Adrenal gland (tissue), 19 donors: ENCODE measurements at places on chromosomes 13 and 19. TPM values are rescaled to one million over a fixed set of nuclear protein-coding genes. Genes with fewer than 3 reads are reported as not detected.
A peak's percentile ranks its signal among the peaks of the same experiment; 100 is the strongest.

CDC42EP5 gene
- total RNA-seq, result 8.0 TPM

GDF15 gene
- 29.2 TPM for total RNA-seq

DNA sequence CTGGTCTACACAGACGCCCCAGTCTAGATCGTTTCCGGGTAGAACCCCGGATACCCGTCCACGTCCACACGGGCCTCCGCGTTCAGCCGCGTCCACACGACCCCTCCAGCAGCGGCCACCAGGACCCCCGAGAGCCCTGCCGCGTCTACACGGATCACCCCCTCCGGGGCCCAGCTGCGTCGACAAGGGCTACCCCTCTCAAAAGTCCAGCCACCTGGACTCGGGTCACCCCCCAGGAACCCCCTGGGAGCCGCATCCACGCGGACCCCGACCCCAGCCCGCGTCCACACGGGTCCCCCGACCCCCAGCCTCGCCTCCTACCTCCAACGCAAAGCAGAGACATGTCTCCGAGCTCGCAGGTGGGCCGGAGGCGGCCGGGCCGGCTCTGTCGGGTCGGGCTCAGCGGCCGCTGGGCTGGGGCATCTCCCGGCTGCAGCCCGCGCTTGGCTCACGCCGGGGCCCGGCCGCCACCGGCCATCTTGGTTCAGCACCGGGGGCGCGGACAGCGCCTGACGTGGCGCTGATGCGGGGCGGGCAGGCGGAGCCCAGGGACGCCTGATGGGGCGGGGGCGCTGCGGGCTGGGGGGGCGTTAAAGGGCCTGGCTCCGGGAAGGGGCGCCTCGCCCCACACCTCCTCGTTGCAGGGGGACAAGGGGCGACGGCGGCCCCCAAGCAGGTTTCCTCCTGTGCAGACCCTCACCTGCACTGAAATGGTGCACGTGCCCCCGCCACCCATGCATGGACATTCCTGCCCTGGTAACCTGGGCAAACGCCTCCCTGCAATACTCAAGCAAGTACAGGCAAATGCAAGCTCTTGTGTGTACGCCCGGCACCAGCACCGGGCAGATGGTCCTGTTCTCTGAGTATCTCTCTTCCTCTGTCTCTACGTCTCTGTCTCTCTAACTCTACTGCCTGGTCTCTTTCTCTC lies at the start of gene UNC13A:
UNC13A (minus strand) TSS at position 498 of the 928 bp plus-strand sequence; CDS start at position 343, 155 bp downstream.
- peaks cover 22% of the 10 kb centered on the region for H3K27me3 ChIP-seq
- peak within 1 kb of the TSS; percentile 30 for H3K4me3 ChIP-seq
- H3K4me1 ChIP-seq, result no peaks in the 10 kb centered on the region
- no peaks in the 10 kb centered on the region for H3K36me3 ChIP-seq

CNN2 gene
- 64.9 TPM for total RNA-seq

FOXO1 gene
- 20.7 TPM for total RNA-seq

DNA sequence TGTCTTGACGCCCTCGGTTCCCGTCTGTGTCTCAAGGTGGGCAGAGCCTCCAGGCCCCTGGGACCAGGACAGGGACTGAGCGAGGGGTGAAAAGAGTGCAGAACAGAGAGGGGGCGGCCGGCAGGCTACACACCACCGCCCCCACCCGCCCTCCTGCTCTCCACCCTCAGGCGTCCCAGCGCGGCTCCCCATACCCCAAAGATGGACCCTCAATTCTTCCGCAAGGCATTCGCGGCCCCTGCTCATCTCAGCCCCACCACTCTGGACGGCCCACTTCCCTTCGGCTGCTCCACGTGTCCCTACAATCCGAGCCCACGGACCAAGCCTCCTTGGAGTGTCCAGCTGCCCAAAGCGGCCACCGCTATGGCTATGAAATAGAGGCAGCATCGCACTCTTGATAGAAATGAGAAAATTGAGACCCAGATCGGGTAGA lies 1.8 kb downstream of the KLF16 start:
- peaks cover 35% of the 10 kb centered on the region for H3K4me1 ChIP-seq
- no peaks in the 10 kb centered on the region for H3K36me3 ChIP-seq
- no peak overlapping the region for H3K27ac ChIP-seq
- no peak overlapping the region for H3K4me3 ChIP-seq

GRCh38 chr19:40982594-40983101 lies 8.4 kb upstream of the CYP2B6 start:
- no peak overlapping the region for H3K27ac ChIP-seq
- H3K4me1 ChIP-seq, result no peaks in the 10 kb centered on the region
- H3K27me3 ChIP-seq, result peaks cover 4% of the 10 kb centered on the region
- H3K36me3 ChIP-seq, result no peaks in the 10 kb centered on the region
- H3K4me3 ChIP-seq, result no peak overlapping the region
